Tibial artery (tissue), 4 donors: ENCODE measurements at places on chromosomes 12 and 14.

DNA sequence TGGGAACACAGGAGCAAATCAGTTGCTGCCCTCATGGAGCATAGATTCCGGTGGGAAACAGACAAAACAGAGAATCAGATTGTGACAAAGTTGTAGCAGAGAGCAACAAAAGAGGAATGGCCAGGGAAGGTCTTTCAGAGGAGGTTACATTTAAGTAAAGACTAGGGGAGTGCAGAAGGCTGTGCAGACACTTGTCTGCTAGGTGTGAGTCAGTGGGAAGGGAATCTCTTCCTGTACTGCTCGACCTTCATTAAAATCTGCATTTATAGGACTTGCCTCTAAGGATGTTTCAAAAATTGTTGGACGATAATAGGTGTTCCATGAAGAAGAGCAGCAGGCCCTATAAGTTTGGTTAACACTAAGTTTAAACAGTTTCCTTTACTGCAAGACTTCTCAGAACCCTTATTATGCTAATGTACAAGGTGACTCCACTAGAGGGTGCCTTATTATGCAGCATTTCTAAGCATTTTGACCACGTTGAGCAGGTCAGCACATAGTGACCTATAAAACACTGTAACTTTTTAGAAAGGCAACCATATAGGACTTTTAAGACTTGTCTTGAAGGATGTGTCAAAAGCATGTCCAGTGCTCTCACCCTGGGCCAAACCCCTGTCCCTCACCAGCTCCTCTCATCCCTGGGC is 91.8 kb upstream of the RIC8B start:
- no peak for DNase-seq

DNA sequence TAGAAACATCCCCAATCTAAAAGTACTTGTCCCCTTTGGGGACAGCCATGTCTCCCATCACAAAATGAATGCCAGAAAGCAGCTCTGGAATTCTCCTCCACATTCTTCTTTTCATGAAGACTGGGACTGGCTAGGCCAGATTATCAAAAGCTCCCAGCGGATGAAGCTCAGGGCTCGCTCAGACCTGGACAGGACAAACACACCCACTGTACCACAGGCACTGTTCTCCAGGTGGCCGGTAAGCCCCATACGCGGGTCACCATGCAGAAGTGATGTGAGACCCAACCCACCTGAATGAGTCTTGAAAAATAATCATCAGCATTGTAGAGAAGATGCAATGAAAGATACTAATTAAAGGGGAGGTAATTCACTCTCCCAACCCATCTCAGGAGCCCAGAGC is 85.1 kb downstream of the GCH1 start:
- no peak for DNase-seq

GRCh38 chr12:45655186-45655585 is 74.3 kb upstream of the ARID2 start:
- DNase-seq = no peak

- DNase-seq = no peak
Measured at GRCh38 chr12:106918746-106919145, 37.0 kb upstream of the TMEM263 start.

GRCh38 chr14:99742074-99742473 is 51.1 kb upstream of the EML1 start:
- no peak for DNase-seq

- no peak for DNase-seq
Measured at GRCh38 chr12:51382173-51382572, 9.0 kb downstream of the GALNT6 start.

GRCh38 chr12:51838762-51839161 is 9.8 kb downstream of the FIGNL2 start:
- DNase-seq = no peak

DNA sequence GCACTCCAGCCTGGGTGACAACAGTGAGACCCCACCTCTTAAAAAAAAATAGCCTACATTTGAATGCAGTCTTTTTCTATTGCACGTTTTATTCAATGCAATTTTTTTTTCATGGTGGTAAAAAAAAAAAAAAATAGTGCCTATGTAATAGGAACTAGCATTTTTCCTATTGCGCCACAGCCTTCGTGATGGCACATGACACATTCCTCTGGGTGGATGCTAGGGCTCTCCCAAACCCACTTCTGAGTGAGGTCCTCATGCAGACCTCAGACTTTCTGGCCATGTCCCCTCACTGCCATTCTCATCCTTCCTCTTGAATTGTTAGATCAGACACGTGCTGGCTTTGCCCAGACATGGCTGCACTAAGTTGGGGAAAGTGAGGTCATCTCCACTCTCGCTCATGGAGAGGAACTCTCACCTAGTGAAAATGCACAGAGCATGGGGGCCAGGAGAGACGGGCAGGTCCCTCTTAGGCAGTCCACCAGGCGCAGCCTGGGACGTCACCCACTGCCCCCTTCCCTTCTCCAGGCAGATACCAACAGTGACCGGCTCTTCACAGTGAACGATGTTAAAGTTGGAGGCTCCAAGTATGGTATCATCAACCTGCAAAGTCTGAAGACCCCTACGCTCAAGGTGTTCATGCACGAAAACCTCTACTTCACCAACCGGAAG is 19.2 kb downstream of the DCAF4 start:
- DNase-seq = no peak

DNA sequence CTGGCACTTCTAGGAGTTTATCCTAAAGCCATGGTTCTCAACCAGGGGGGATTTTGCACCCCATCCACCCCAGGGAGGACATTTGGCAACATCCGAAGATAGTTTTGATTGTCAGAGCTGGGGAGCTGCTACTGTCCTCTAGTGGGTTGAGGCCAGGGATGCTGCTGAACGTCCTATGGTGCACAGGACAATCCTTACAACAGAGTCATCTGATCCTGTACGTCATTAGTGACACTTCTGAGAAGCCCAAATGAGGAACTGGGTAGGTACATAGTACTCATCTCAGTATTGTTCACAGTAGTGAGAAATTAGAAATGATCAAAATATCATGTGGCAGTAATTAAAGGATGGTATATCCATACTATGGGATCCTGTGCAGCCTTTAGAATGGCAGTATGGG is 185.1 kb downstream of the CHST11 start:
- no peak for DNase-seq

DNA sequence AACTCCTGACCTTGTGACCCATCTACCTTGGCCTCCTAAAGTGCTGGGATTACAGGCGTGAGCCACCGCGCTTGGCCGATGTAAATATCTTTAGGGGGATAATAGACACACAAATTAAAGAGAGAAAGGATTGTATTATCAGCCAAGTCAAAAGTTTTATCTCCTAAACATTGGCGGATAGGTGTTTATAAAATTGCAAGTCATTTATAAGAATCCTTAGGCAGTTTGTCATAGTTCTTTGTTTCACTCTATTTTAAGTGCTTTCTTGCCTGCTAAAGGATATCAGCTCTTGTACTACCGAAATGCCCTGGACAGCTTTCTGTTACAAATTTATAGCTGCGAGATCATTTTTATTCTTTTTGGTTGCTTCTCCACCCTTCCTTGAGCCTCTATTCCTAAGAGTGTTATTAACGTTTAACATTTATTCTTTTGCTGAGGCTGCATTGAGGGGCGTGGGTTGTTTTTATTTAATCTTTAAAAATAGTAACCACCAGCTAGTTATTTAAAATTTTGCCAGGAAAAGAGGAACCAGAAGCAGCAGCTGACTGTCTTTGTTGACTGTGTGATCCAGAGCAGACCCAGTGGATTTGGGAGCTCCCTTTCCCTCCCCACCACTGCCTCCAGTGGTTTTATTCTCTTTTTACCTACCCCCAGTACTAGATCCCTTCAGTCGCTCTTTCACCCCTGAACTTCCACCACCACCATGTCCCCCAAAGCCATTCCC is 106.4 kb downstream of the DIP2B start:
- DNase-seq = no peak

GRCh38 chr12:119642986-119643385 is 24.9 kb upstream of the PRKAB1 start:
- no peak for DNase-seq

DNA sequence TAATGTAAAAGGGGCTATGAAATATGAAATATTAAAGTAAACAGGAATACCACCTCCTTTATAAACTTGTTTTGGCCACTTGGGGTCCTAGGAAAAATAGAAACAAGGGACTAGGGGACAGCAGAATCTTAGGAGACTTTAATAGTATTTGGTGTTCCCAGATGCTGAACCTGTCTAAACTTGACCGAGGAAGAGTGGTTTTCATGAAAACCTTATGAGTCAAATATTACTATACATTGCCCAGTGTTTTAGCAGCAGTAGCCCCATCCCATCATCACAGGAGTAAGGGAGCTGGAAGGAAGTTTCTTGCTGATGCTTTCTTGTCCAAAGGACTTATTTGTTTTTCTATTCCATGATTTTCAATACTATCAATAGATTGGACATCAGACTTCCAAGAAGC is 177.5 kb upstream of the CAND1 start:
- no peak for DNase-seq

DNA sequence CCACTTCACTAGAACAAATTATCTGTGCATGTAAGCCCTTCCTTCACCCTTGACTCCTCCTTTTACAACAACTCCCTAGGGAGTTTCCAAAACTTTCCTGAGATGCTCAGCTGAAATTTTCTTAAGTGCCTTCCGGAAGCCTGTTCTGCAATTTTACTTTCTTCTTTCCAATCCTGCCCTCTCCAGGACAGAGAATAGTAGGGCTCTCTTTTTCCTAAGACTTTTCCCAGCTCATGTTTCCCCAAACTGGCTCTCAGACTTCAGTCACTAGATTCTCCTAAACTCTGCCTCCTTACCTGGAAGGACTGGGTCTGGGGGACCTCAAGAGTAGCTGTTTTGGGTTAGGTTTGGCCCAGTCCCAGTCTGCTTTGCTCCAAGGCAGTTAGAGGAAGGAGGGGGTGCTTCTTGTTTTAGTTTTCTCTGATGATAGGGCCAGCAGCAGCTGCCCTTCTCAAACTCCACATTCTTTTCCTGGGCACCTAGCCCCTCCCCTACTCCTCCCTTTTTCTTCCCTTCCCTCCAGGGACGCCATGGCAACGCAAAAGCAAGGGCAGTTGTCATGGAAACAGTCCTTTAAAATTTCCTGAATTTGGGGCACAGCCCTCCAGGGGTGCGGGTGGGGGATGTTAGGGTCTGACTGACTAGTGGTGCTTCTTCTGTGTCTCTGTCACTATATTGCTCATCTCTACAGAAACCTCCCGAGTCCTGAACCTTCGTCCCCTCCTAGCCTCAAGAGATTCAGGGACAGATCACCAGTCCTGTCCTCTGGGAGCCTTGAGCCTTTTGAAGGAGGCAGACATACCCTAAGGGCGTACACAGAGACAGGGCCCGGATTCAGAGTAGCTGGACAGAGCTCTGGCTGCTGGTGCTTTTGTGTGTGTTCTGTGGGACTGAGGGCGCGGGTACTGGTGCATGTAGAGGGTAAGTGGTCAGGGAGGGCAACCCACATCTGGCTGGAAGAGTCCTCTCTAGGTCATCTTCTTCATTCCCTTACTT is 17.0 kb downstream of the PPP1R1A start:
- DNase-seq = peak; percentile 31

GRCh38 chr14:50362764-50363713 is 33.6 kb downstream of the CDKL1 start:
- DNase-seq = no peak

DNA sequence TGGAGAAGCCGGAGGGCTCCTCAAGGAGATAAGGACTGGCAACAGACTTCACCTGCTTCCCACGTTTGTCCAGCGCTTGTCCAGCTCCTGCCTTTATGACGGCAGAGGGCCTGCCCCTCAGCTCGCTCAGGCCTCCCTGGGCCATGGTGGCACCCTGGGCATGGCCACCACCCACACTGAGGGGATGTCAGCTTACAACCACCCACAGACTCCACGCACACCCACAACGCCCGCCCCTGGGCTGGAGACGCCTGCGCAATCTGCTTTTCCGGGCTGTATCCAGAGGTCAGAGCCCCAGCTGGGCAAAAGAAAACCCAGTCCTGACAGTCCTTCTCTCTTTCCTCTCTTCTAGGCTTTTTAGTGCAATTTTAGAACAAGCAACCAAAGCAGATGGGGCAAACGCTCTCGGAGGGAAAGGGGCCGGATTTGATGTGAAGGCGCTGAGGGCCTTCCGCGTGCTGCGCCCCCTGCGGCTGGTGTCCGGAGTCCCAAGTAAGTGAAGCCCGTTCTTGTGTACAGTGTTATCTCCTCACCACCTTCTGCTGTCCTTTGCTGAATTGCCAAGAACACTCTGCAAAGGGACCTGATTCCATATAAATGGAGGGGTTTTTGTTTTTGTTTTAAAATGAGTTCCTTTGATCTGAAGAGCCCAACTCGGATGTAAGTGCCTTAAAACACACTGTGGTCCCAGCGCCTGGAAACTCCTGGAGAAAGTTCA is 337.4 kb upstream of the FKBP4 start:
- no peak for DNase-seq

DNA sequence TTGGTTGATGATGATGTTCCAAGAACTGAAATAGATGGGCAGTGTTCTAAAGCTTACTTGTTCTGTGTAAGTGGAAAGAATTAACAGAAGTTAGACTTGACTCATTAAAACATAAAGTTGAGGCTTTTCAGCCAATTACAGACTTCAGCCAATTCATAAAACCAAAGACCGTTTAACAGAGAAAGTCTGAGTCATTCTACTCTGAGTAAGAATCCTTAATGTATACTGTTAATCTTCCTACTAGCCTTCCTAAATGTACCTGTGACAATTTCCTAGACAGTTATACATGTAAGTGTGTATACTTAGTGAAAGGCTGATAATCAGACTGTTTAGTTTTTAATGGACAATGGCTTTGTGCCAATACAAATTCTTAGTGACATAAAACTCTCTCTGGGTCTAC is 681.0 kb downstream of the RPL10L start:
- DNase-seq = no peak

DNA sequence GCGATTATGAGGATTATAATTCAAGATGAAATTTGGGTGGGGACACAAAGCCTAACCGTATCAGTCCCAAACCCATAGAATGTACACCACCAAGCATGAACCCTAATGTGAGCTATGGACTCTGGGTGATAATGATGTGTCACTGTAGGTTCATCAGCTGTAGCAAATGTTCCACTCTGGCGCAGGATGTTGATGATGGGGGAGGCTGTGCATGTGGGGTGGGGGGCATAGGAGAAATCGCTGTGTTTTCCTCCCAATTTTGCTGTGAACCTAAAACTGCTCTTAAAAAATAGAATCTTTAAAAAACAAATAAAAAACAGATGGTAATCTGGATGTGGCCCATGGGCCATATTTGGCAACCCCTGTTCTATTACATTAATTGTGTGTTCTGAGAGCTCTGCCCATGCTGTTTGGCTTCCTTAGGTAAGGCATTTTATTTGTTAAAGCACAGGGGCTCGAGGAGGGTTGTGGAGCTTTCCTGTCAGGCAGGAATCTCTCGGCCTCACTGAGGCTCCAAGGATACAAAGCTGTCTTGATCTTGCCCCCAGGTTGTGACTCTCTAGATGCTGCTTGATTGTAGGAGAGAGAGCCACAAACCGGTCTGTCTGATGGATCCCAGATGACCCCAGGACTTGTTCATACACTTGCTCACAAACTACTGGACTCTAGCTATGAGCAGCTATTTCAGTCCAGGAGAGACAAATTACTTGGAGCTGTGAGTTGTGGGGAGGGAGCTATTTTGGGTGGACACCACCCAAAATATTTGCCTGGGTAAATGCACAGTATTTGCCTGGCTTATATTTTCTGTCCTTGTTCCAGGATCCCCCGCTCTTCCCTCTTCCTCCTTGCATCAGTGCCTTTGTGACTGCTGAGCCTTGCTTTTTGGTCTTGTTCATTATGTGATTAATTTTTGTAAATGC is 340.2 kb downstream of the MED13L start:
- no peak for DNase-seq

- no peak for DNase-seq
Measured at GRCh38 chr14:55721353-55721752, 141.3 kb downstream of the KTN1 start.
